ENCODE measurements at places on chromosomes 4 and X.

DNA sequence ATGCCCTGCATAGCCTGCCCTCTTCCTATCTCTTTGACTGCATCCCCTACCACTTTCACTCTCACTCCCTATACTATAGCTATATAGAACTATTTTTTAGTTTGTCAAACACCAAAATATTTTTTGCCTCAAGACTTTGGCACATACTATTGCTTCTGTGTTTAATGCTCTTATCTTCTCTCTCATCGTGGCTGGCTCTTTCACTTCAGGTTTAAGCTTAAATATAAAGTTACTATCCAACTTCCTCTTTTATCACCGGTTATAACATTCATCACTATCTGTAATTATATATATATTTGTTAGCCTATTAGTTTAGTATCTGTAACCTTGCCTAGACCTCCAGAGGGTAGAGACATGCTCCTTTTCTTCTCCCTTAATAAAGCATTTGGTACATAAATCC is 11.5 kb upstream of the HMGB2 start:
- DNase-seq, result no peak

- no peak for DNase-seq
Measured at GRCh38 chr4:23887989-23888388, 1.9 kb downstream of the PPARGC1A start.

DNA sequence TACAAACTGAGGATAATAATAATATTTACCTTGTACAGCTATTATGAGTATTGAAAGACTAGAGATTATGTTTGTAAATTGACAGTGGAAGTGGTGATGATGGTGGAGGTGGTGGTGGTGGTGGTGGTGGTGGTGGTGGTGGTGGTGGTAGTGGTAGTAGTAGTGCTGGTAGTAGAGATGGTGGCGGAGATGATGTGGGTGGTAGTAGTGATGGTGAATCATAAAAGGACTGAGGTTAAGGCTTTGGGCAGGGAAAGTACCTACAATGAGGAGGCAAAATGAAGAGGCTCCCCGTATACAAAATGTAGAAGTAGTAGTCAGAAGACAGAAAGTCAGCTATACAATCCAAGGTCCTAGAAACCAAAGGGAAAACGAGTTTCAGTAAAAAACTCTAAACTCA is 214.1 kb downstream of the BCOR start:
- no peak for DNase-seq

DNA sequence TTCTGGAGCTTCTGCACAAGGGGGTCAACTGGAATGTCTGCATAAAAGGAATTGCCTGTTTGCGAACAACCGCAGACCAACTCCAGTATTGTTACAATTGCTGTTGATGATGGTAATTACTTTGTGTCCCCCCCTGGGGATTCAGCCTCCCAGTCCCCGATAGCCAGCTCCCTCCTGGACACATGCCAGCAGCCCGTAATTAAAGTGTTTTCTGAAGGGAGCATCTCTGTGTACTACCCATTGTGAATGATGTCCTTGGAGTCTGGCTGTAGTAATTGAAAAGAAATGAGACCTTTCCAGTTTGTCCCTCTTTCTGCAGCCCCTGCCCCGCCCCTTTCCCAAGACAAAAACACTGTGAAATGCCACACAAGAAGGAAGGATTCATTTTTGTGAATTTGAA is 377.1 kb upstream of the LCORL start:
- no peak for DNase-seq

DNA sequence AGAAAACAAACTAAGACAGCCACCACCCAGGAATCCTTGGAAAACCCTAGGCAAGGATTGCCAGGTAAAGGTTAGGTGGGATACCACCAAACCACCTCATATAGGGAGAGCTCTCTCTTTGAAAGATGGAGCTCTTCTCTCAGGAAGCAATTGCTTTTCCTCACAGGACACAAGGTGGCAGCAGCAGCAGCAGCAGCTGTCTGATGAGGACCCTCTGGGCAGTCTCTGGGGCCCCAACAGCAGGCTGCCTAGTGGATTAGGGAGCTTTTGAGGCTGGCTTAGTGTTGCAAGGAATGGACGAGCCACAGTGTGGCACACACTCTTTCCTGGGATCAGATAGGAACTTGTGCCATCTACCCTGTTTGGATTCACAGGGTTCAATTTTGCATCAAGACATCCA is 41.4 kb upstream of the CHRDL1 start:
- DNase-seq, result no peak

DNA sequence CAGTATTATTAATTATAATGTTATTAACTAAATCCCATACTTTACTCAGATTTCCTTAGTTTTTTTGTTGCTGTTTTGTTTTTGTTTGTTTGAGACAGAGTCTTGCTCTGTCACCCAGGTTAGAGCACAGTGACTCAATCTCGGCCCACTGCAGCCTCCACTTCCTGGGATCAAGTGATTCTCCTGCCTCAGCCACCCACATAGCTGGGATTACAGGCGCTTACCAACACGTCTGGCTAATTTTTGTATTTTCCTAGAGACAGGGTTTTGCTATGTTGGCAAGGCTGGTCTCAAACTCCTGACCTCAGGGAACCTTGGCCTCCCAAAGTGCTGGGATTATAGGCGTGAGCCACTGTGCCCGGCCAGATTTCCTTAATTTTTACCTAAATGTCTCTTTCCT is 72.2 kb downstream of the ANAPC4 start:
- no peak for DNase-seq
